ENCODE measurements at places on chromosomes 7 and 10.
A peak's percentile ranks its signal among the peaks of the same experiment; 100 is the strongest.

DNA sequence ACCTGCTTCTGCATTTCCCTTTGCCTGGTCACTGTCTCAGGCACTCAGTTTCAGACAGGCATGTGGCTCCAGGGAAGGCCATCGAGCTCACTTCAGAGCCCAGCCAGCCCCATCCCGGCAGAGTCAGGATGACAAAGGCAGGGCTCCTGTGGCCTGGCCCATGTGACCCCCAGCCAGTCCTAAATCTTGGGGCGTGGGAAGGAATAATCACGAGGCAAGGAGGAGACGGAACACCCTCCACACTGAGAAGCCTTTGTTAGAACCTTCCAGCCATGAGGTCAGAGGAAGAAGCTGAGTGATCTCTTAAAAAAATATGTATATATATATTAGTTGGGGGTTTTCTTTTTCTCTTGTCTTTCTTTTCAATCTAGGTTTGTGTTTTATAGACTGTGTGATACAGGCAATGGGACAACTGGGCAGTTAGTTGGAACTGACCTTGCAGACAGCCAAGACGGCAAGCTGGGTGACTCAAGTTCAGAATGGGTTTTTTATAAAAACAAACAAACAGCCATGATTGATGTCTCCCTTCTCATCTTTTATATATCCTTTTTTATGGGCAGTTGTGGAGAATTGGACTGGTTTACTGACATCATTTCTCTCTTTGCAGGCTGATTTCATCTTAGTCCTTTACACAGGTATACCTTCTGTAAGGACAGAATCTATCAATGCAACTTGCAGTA, 60.8 kb downstream of the CHN2 start:
- DNase-seq, result no peak

DNA sequence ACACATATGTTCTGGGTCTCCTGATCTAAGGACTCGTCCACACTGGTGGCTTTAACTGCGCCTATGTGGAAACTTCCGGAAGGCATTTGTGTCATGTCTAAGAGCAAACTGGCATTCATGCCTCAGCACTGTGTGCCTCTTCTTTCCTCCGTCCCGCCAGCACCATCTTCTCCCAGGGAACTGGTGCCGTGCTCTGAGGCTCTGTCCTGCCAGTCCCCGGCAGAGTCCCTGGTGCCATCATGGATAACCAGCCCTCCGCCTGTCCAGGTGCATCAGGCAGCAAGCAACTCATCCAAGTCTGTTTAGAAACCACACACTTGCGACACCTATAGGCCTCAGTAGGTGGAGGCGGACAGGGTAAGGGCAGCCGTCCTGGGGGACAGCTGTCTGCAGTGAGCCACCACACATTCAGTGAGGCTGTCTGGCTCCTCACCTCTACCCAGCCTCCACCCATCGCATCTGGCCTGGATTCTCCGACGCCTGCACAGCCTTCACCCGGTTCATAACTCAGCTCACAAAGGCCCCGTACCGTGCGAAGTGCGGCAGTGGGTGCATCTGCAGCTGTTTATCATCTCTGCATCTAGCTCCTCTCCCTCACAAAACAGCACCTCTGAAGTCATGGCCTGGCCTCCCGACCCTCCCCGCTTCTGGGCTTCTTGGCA, 162.7 kb downstream of the DIP2C start:
- no peak for DNase-seq

GRCh38 chr10:58322072-58322834, 12.6 kb upstream of the UBE2D1 start:
- DNase-seq, result no peak

GRCh38 chr10:119025336-119025735, 4.2 kb upstream of the NANOS1 start:
- no peak for DNase-seq

- DNase-seq, result no peak
Observed at GRCh38 chr10:123139521-123140163, 3.9 kb downstream of the HMX3 start.

- DNase-seq, result no peak
Observed at GRCh38 chr7:45219801-45220435, 62.3 kb downstream of the RAMP3 start.

DNA sequence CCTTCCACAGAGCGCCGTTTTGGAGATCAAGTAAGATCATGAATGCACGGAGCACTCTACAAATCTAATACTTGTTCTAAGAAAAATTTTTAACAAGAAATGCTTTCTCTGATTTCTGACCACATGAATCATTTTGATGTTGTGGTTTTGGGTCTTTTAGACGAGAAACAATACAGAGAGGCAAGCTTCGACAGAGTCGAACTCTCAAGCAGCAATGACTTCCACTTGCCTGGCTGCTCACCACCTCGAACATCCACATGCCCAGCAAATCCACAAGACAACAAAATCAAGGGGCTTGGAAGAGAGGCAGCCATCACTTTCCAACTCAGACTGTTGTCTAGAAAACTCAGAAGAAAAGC, 69.4 kb upstream of the GSDME start:
- no peak for DNase-seq

DNA sequence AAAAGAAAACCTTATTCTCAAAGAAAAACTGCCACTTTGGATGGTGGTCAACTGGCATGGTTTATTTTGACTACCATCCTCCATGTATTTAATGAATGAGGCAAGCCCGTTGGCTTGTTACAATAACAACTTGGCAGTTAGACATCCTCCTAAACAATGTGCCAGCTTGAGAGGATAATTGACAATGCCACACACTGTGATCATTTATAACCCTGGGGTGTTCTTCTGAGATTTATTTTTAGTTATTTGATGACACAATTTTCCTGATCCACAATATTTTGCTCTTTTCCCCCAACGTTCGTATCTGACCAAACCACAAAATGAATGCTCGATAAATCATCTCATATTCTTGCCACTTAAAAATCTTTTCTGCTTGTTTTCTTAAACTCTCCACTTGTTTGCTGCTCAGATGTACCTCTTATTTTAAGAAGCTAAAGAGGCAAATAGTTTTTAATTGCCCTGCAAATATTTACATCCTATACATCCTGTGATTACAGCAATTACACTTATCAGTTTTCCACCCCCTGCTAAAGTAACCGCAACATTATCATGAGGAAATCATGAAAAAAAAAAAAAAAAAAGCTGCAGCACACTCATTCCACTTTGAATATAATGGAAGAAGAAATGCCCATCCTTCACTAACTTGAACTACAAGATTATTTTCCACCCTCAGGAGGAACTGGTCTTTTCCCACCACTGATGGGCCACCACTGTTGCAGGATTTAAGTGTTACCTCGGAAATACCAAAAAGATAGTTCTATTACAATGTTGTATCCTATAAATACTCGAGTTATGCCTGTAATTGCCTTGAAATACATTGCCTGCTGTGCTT, 119.9 kb downstream of the MBL2 start:
- no peak for DNase-seq

- no peak for DNase-seq
Observed at GRCh38 chr10:131183546-131184045, 127.9 kb downstream of the TCERG1L start.

- DNase-seq, result no peak
Observed at GRCh38 chr7:84677117-84677732, 482.6 kb upstream of the SEMA3A start.

GRCh38 chr7:70573071-70573661, 558.8 kb upstream of the GALNT17 start:
- DNase-seq, result no peak

GRCh38 chr10:130300608-130301020, 164.4 kb downstream of the GLRX3 start:
- DNase-seq, result peak; percentile 12

- DNase-seq, result no peak
Observed at GRCh38 chr7:129167817-129168216, 20.6 kb upstream of the SMO start.

DNA sequence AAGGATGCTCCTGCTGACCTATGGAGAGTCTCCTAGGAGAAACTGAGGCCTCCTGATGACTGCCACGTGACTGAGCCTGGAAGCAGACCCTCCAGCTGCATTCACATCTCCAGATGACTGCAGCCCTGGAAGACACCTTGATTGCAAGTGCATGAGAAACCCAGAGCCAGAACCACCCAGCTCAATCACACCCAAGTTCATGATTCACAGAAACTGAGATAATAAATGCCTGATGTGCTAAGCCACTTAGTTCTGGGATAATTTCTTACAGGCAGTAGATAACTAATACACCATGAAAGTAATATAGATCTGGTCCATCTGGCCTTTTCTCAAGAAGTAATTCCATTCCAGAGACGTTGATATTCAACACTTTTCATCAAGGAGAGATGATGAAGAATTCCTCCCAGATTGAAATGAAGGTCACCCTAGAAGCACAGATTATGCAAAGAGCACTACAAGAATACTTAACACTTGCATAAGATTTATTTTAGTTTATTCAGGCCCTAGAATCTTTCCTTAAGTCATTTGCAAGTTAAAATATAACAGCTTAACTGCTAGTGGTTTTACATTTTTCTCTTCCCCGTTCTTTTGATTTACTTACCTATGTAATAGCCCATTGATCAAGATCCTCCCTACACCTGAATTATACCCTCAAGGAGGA, 208.2 kb upstream of the INHBA start:
- DNase-seq, result no peak

GRCh38 chr7:76347710-76348109, 11.1 kb downstream of the YWHAG start:
- DNase-seq, result no peak

DNA sequence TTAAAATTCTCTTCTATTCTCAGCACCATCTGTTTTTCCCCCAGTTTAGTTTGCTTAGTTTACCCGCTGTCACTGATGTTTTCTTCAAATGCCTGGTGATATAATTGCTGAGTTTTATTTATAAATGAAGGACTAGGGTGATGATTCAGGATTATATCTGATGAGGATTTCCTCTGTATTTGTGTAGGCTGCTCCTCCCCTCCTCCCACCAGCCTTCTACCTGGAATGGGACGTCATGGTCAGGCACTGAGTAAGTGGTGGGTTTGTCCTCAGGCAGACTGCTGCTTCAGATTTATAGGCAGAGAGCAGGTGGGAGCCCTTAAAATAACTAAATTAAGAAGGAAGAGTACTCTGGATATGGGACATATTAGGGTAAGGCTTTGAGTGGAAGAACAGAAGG, 35.8 kb downstream of the PALS2 start:
- DNase-seq, result no peak

- no peak for DNase-seq
Observed at GRCh38 chr10:112447620-112447928, 559 bp downstream of the VTI1A start.

DNA sequence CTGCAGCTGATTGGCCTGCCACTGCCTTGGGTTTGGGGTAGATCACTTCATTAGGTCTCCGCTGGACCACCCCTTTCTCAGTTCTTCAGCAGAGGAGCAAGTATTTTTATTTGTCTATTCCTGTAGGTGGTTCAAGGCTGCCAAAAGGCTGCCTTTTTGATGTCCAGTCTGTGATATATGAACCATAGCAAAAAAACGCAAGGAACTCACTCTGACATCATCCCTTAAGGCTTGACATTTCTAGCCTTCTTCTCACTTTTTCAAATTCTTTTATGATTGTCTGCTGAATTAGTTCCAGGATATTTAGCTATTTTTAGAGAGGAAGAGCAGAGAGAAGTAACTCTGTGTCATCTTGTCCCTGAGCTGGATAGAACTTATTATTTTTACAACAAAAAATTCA, 269.2 kb downstream of the BAMBI start:
- DNase-seq, result no peak

DNA sequence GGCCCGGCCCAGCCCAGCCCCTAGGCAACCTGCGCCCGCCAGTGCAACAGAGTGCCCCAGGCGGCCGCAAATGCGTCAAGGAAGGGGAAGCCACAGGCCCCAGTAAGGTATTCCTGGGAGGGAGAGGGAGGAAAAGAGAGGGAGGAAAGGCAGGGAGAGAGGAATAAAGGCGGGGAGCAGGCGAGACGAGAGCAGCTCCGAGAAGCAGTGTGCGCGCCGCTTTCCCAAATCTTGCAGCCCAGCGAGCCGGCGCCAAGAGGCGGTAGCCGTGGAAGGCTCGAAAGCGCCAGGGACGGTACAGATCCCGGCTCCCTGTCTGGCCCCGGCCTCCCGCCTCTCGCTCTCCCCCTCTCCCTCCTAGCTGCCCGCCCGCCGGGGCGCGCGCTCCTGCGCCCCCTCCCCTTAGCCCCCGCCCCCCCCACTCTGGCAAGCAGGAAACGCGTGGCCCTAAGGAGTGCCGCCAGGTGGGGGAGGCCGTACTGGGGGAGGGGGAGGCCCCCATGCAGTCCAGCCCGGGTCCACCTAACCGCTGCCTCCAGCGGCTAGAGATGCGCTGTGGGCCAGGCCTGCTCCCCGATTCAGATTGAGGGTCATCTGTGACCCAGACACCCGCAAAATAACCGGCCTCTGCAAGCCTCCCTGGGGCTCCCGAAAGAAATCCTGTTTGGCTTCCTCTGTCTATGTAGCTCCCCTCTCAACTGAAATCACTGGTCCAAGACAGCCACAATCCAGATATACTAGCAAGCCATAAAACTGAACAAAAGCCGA, 4.3 kb downstream of the HOXA10 start:
- DNase-seq, result no peak

GRCh38 chr7:55593515-55594318, 21.4 kb upstream of the VOPP1 start:
- DNase-seq, result peak; percentile 64

GRCh38 chr7:50145226-50145625, 52.2 kb upstream of the ZPBP start:
- no peak for DNase-seq

DNA sequence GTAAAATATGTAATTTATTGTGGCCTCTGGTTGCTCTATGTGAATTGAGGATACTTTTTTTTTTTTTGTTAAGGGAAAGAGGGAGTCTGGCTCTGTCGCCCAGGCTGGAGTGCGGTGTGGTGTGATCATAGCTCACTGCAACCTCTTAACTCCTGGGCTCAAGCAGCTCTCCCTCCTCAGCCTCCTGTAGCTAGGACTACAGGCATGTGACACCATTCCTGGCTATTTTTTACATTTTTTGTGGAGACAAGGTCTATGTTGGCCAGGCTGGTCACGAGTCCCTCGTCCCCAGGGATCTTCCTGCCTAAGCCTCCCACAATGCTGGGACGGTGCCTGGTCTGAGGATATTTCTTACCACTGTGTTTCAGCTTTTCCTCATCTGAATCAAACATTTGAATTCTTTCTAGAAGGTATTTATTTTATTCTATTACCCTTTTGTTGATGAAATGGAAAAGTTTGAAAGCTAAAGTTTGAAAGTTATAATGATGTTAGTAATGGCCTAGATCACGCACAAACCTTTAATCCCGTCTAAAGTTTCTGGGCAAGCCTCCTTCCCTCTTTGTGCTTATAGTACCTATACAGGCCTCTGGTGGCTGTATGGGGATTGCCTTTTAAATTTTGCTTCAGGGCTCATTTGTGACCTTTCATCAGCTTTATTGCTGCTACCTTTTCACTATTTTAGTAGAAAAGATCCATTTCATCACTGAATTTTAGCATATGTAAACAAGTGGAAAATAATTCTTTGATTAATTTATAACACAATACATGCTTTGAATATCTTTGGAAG, 2.0 kb downstream of the IFRD1 start:
- DNase-seq, result no peak

DNA sequence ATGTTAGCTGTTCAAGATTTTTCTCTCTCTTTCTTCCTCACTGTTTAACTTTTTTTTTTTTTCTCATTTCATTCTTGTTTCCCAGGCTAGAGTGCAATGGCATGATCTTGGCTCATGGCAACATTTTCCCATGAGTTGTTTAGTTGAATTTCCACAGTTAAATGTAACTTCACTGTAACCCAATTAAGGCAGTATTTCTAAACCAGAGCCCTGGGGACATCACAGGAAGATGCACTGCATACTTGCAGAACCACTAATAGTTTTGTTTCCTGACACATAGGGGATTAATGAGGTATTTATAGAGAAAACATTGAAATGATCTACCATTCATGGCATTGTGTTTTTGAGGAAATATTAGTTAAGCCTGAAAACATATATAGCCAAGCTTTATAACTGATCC, 795.6 kb upstream of the GHITM start:
- DNase-seq, result no peak
